IPS DF 6.9 (cell line): ENCODE measurements at places on chromosomes 4 and X.

- DNase-seq, result no peak
These were observed 704.4 kb downstream of the PCDH19 start for GRCh38 chrX:99705701-99706100.

DNA sequence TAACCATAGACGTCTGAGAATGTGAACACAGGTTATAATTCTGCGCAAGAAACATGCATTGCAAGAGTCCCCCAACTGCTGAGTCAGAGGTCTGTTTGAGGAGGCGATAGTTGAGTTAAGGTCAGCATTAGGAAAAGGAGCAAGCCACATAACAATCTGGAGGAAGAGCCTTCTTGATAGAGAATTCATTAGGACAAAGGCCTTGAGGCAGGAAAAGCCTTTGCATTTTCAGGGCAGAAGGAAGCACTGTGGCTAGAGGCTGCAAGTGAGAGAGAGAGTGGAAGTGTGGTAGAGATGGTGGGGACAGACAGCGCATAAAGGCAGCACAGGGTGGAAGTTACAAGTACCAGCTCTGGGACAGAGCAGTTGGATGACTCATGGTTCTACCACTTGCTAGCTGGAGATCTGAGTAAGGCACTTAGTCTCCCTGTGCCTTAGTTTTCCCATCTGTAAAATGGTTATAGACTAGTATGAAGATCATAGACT is 125.8 kb upstream of the LNX1 start:
- DNase-seq, result no peak

DNA sequence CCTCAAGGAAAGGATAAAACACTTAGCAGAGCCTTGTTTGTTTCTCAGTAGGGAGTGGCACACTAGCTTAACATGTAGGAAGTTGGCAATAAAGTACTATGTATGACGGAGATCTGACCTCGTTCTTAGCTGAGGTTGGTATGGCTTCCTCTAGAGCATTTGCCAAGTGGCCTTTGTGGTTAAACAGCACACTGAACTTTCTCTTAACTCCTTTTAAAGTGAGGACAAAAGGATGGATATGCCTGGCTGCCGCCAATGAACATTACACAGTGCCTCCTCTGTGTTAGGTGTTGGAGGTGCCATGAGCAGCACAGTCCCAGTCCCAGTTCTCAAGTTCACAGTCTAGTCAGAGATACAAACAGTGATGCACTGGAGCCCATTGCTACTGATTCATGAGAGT is 54.4 kb downstream of the VGLL1 start:
- DNase-seq, result no peak

DNA sequence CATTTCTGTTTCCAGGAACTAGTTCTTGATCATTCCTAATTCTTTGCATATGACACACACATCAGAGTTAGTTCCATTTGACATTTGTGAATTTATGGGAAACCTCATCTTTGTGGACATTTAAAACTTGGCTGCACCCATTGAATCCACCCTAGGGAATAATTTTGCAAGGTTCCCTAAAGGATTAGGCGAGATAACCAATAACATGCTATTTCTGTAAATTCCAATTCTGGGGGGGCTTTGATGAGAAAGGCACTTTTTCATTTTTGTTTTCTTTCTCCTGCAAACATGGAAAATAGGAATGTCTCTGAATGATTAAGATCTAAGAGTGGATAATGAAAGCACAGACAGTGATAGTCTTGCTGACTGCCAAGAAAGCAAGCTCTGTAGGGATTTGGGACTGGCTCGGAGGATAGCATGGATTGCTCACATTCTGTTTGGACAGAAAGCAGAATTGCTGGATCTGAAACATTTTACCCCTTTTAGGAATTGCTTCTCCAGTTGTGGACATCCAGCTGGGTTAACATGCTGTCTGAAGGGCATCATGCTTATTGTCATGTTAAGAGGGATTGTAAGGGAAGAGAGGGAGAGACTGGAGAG is 145.1 kb downstream of the NHS start:
- DNase-seq, result no peak
